ENCODE measurements at places on chromosomes 2 and 18. TPM values are rescaled to one million over a fixed set of nuclear protein-coding genes. Genes with fewer than 3 reads are reported as not detected.

GRCh38 chr2:84038866-84039265, 420.2 kb downstream of the SUCLG1 start:
- no peak for DNase-seq

- DNase-seq, result no peak
These were observed 7.5 kb downstream of the KCNG3 start for GRCh38 chr2:42486145-42486906.

DNA sequence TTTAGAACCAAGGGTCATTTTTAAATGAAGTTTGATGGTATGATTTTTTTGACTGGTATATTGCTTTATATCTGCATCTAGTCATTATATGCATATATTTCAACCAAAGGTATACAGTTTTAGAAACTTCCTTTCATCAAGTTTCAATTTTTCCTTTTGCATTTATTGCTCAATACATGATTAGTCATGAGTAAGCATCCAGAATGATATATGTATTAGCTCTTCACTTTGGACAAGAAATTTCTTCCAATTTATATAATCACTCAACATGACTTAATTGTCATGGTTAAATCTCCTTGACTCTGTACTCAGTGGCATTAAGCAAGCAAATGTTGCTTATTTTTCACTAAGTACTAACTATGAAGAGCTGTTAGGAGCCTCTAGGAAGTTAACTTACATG, 123.6 kb downstream of the PLCL1 start:
- no peak for DNase-seq

DNA sequence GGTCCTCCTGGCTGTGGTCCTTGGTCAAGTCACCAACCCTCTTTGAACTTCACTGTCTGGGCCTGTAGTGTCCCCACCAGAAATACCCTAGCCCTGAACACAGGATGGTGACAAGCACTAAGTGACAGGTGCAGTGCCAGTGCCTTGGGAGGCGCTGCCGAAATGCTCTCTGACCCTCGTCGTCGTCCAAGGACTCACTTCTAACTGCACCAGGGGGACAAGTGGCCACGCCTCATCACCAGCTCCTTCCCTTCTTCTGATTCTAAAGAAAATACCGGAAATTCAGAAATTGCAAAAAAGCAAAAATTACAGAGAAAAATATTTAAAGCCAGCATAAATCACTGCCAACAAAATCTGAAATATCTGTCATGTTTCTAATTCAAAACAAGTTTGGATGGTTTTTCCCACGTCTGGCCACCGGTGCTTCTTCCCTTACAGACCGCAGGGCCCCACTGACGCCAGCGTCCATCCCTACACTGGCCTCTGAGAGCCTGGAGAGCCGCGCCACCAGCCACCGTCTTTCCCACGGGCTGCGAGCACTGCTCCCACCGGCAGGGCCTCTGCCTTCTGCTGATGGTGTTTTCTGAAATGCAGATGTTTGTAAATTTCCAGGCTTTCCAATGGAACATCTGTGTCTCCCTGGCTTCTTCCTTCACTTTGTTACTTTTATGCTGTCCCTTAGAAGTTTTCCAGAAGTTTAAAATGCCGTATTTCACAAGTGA, 37.4 kb upstream of the GPC1 start:
- no peak for DNase-seq

- DNase-seq, result peak; percentile 69
These were observed 52.5 kb upstream of the CAVIN2 start for GRCh38 chr2:191899410-191899809.

DNA sequence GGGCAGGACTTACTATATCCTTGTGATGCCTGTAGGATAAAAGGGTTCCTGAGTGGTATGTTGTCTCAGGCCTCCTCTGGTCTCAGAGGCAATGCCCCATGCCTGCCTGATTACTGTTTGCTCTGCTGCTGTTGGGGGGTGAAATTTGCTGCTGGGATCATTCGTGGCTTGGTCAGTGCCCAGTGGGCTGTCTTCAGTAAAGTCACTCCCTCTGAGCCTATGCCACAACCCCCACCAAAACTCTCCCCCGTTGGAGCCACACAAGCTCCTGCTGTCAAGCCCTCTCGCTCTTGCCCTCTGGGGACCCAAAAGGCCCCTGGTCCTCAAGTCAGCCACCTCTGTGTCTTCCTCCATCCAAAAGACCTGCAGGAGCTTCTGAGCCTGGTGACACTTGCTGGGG, 38.6 kb upstream of the TGIF1 start:
- DNase-seq, result no peak

- no peak for DNase-seq
These were observed 34.8 kb upstream of the MYO3B start for GRCh38 chr2:170143045-170143717.

- no peak for DNase-seq
These were observed 226.7 kb downstream of the ARHGAP15 start for GRCh38 chr2:143355870-143356269.

DNA sequence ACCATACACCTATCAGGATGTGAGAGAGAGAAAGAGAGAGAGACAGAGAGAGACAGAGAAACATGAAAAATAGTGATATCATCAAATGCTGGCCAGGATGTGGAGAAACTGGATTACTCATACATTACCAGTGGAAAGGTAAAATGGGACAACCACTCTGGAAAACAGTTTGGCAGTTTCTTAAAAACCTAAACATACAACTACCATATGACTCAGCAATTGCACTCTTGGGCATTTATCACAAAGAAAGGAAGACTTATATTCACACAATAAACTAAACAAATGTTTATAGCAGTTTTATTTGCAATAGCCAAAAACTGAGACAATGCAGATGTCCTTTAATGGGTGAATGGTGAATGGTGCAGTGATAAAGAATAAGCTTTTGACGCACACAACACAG, 29.1 kb downstream of the SLC4A3 start:
- DNase-seq, result no peak

DNA sequence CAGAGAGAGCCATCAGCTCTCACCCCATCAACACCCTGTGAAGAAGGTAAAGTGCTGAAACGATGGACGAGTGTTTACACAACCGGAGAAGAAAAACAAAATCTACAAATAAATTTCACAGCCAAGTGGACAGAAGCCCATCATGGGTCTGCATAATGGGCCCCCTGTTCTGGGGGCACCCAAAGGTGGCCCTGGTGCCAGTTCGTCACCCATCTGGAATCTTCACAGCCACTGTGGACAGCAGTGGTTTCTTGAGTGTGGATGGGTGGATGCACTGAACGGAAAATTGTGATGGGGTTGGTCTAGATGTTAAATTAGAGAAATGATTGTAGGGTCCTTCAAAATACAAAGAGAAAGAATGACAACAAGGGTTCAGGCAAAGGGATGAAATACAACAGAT, 38.8 kb downstream of the ANKMY1 start:
- DNase-seq, result no peak

DNA sequence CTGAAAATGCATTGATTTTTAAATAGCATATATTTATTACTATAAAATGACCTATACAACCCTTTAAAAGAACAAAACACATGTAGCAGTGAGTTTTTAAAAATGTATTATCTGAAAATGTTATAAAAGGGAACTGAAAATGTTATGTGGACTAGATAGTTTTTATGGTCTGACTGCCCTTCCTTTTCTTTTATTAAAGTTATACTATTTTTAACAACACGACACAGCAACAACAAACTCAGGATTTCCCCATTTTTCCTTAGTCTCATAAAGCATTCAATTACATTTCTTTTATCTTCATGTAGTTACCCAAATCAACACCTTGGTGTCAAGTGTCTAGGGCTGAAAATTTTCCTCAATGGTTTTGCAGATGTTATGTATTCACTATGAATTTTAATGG, 132.8 kb upstream of the TMEFF2 start:
- DNase-seq, result no peak

- no peak for DNase-seq
These were observed 48.0 kb downstream of the NAT8 start for GRCh38 chr2:73594251-73594650.

DNA sequence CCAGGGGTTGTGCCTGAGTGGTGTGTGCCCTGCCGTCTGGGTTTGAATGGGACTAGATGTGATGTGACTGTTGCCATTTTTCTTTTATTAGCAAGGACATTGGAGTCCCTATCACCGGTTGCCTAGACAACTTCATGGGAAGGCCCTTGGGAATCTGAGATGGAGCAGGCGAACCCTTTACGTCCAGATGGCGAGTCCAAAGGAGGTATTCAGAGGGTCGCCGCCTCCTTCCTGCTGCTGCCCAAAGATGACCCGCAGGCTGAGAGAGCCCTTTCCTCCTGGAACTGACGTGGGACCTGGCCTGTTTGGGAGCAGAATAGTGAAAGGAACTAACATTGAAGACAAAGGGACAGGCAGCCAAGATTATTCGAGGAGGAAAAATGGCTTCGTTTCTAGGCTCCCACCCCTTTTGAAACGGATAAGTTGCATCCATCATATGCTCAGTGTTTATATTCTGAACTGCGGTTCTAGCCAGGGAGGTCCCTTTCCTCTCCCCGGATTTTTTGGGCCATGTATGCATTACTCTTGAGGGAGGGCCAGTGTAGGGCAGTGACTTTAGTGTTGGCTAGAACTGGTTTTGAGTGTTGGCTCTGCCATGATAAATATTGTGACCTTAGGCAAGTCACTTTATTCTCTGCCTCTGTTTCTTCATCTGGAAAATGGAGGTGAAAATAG, 673 bp downstream of the CENPO start:
- DNase-seq, result no peak

DNA sequence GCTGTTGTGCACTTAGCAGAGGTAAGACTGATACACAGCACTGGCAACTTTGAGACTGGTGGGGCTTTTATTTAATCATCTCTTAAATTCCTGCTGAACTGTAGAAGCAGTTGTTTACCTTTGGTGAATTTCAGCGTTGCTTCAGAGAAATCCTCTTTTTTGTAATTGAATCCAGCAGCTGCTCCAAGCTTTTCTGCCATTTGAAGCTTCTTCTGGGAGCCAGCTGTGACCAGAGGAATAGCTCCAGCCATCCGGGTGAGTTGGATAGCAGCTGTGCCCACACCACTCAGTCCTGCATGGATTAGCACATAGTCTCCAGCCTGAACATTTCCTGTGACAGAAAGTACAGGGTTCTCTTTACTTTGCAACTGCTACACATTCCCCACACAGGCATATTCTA, 3.9 kb downstream of the TP53I3 start:
- no peak for DNase-seq

- DNase-seq, result no peak
These were observed 836.7 kb downstream of the CBLN2 start for GRCh38 chr18:71707400-71707799.

DNA sequence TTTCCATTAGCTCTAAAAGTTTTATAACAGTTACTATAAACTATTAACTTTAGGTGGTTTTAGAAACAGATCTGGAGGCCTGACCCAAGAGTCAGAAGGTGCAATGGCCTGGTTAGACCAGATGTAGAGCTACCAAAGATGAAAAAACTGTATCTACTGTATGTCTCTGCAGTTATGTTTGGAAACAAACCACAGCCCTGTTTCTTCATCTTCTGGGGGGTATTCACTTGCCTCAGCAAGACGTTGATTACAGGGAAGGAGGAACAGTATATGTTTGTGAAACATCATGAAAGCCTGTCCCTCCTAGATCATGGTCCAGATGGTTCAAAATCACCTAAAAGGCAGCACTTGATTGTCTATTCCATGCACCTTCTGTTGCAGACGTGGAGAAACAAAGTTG, 220.2 kb downstream of the SUCLG1 start:
- no peak for DNase-seq

- peak; percentile 2 for DNase-seq
These were observed 713.7 kb downstream of the DSC3 start for GRCh38 chr18:30328839-30329238.

DNA sequence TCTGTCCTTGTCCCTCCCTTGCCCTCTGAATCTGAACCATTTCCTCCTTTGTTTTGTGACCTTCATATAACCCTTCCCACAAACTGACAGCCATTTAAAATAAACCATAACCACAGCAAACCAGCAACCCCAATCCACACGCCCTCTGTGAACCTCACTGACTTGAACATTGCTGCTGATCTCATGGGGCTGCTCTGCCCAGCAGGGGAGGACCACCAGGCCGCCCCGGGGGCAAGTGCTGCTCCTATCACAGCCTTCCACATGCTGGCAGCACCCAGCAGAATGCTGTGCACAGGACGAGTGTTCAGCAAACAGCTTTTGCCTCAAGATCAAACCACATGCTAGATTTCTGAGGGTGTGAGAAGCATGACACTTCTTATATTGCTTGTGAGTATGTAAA, 73.9 kb upstream of the UXS1 start:
- no peak for DNase-seq

DNA sequence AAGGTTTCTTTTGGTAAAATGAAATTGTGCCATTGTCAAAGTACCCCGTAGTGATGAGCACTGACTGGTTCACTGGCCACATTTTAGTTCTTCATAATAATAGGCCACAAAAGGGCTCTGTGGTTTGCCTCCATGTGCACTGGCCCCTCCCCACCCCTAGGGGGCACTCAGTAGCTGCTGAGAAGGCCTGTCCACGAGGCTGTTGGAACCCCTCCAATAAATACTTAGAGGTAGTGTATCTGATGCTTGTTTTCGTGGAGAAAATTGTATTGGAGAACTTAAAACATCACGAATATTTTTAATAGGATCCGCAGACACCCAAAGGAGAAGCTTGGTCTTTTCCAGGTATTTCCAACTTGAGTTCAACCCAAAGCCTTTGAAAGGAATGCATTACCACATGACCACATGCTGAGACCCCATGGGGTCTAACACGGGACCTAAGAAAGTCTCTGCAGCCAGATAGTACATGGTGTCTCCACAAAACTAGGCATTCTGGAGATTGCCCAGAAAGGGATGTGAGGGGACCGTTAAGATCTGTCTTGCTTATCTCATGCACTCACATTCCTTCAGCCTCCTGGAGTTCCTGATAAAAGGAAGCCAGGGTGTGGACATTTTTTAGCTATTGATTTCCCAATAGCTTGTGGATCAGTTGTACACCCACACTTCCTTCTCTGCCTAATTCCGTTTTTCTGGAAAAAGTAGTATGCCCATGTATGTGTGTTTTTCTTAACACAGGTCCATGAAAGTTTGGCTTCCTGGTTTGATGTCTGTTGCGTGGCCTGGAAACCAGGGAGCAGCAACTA, 28.5 kb upstream of the NOSTRIN start:
- DNase-seq, result no peak

GRCh38 chr2:64955467-64955866, 33.7 kb upstream of the SLC1A4 start:
- no peak for DNase-seq

- no peak for DNase-seq
These were observed at the start of gene CNGA3 for GRCh38 chr2:98346311-98347236. CNGA3 (plus strand) TSS chr2:98346456; CDS start chr2:98369976, 23,520 bp downstream.

DNA sequence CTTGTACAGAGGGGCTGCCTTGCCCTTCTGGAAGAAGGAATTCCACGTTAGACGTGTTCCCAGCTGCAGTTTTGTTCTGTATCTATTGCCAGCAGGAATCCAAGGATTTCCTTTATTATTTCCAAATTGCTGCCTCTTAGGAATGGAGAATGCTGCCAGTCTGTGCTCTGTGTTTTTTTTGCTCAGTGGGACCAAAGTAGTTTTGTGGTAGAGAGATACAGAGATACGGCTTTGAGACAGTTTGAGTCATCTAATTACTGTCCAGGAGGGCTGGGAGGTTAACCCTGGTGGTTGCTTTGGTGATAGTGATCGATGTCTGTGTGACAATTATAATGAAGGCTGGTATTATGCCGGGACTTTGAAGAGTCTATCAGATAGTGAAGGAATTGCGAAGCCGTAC, 26.3 kb downstream of the ASAP2 start:
- no peak for DNase-seq

- no peak for DNase-seq
These were observed 5.0 kb downstream of the EVX2 start for GRCh38 chr2:176078541-176079284.

The STPG4 gene
- not detected for total RNA-seq

The CENPA gene
- total RNA-seq, result 24.4 TPM

The TTC32 gene
- total RNA-seq, result 6.5 TPM

The GTF2A1L gene
- not detected for total RNA-seq

The CTAGE1 gene
- not detected for total RNA-seq

The CYP26B1 gene
- total RNA-seq, result 0.36 TPM

The COL6A3 gene
- total RNA-seq, result 13.0 TPM

The GPR155 gene
- total RNA-seq, result 0.87 TPM

The CHN1 gene
- 22.5 TPM for total RNA-seq

All from epithelial cell of proximal tubule (primary cell).